ENCODE measurements at places on chromosomes 3 and 15.
A peak's percentile ranks its signal among the peaks of the same experiment; 100 is the strongest.

- DNase-seq: peak; percentile 58
Observed at GRCh38 chr15:45454814-45455213, 67.7 kb downstream of the SLC30A4 start.

- DNase-seq: no peak
Observed at GRCh38 chr15:50652671-50653070, 33.9 kb downstream of the TRPM7 start.

- DNase-seq: no peak
Observed at GRCh38 chr15:64865998-64866520, 24.3 kb downstream of the PLEKHO2 start.

GRCh38 chr3:57131210-57131588 is 34.0 kb downstream of the IL17RD start:
- DNase-seq: no peak

DNA sequence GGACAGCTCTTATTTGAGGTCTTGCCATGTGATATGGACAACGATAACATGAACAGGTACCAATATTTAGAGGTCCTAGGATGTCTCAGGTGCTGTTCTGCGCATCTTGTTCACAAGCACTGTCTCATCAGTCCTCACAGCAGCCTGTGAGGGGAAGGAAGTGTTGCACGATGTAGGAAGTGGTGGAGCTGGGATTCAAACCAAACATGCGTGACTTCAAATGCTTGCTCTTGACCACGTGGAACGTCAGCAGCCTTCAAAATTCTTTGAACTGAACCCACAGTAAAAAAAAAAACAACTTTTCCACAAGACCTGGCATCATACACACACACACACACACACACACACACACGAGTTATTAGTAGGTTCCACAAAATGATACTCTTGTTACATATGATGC is 153.4 kb upstream of the SMAD3 start:
- DNase-seq: no peak

DNA sequence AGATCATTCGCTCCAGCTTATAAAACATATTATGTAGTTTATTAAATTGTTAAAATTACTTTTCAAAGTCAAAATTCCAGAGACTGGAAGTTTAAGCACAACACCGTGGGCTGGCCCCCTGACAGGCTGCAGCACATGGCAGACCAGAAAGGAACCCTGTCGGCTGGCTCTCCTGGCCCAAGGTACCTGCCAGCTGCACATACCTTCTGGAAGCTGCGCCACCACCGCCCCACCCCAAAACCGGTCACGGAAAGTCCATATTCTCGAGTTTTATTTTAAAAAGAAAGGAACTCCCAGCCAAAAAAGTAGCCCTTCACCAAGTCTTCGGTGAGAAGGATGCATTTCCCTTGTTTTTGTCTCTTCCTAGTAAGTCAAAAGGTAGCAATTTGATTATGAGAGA is 94.6 kb downstream of the FOXP1 start:
- DNase-seq: no peak

GRCh38 chr3:25153561-25153960 is 274.5 kb upstream of the RARB start:
- no peak for DNase-seq

DNA sequence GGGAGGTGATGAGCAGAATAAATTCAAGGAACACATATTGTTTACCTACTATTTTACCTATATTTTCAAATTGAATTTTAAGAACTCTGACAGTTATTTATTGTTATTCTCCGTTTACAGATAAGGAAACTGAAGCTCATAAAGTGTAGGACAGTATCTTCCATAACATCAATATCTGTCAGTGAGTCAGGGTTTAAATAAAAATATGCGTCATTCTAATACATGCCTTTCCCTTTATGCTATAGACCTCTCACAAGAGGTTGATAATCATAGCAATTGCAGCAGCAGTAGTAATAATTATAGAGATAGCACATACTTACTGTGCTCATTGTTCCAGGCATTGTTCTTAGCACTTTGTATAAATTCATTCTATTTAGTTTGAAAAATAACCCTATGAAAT is 101.1 kb downstream of the EPHA6 start:
- no peak for DNase-seq

- DNase-seq: no peak
Observed at GRCh38 chr3:118889691-118890090, 145.0 kb downstream of the IGSF11 start.

DNA sequence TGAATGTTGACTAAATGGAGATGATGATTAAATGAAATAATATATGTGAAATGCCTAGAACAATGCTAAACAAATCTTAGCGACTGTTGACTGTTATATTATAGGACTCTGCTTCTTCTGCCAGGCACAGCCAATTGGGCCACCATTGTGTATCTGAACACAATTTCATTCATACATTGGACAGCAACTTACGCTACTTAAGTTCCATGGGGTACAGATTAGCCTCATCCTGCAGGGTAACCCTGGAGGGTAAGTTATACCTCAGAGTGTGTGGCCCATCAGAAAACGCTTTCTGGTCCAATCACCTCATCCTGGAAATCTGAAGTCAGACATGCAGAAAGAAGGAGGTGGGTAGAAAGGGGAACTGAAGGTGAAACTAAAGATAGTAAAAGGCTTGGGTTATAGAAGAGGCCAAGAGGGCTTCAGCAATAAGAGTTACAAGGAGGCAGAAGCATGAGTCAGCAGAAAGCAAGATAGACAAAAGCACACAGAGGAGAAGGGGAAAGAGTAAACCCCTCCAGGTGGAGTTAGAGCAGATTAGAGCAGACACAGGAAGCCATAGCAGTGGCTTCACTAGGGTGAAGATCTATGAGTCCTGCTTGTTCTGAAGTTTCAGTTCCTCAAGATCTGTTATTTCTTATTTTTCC is 119.3 kb upstream of the SLC24A5 start:
- no peak for DNase-seq

GRCh38 chr3:99755831-99756230 is 61.8 kb upstream of the CMSS1 start:
- DNase-seq: no peak

Data from stimulated activated CD8-positive, alpha-beta memory T cell treated with anti-CD3 and anti-CD28 coated beads, Interleukin-12 subunit alpha, Interleukin-12 subunit beta, amount 100 ng/mL, for 1 hour (primary cell).